Activated naive CD4-positive, alpha-beta T cell treated with Interleukin-2 at 50 U/mL for 16 hours (primary cell): ENCODE measurements at places on chromosomes 4 and X.

DNA sequence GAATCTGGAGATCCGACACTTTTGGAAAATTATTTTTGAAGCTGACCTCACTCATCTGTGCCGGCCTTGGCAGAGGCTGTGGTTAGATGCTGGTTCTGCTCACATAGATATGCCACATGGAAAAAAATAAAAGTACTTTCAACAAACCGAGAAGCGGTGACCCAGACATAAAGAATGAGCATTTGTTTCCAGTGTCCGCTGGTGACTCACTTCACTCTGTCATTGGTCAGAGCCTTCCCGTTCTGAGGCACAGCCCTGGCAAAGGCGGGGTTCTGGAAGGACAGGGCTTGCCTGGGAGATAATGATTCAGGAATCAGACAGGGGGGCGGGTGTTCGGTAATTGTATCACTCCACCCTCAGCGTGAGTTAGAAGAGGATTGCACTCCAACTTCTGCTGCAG is 172.4 kb upstream of the MXRA5 start:
- no peak for DNase-seq

DNA sequence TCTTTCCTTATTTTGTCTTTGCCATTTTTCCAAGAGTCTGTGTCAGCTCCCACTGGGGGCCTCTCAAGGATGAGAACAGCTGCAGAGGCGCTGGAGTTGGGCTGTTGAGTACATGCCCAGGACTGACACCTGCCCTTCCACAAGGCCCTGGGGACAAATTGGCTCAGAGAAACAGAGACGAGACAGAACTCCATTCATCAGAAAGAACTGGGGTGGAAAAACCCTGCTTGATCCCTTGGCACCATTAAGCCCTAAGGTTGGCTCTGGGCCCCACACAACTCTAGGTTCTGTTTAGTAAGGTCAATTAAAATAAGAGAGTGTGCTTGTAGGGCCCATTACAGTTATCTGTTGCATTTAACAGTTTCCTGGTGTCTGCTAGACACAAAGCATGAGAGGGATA is 63.6 kb downstream of the DCX start:
- DNase-seq, result no peak

GRCh38 chr4:946517-947471 is 14.5 kb downstream of the TMEM175 start:
- DNase-seq, result no peak

GRCh38 chr4:168931215-168931650 is 78.8 kb downstream of the CBR4 start:
- DNase-seq, result no peak

GRCh38 chr4:170047771-170048354 is 21.7 kb upstream of the MFAP3L start:
- peak; percentile 52 for DNase-seq

DNA sequence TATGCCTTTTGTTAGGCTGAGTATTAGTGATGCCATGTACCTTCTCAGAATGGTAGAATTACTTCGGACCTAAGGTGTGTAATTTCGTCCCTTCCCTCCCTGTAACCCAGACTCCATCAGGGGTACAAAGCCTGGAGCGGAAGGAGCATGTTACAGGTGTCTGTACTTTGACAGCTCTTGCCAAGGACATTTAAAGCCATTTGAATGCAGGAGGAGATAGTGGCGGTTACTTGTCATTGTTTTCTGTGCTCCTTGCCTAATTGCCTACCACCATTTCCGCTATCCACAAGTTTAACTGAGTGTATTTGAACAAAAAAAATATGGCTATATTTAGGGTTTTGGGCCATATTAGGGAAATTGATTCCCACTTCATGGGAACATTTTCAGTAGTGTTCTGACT is 1.8 kb downstream of the FNIP2 start:
- DNase-seq, result no peak

DNA sequence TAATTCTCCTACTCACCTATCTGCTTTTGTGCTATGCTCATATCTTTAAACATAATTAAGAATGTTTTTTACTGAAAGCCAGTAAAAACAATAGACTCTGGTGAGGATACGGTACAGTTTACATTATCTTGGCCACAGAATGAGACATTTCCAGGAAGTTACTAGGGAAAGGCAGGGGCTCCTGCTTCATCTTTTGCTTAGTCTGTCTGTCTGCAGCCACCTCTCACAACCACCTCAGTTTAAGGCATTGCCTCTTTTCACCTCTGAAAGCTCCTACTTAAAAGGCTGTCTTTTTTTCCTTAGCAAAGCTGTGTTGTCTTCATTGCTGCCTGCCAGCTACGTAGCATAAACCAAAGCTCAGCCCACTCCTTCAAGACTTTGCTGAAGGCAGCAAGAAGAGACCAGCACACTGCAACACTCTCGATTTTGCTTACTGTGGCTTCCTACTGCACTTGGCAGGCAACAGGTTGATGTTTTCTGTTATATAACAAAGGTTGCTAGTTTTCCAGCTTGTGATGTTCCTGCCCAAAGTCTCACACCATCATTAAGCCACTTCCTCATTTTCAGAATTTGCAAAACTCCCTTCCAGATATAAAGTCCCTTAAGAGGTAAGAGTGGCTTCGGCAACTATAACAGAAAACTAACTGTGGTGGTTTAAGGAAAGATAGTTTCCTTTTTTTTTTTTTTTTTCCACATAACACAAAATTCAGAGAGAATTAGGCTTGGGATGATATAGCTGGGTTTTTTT is 432.9 kb downstream of the GRXCR1 start:
- DNase-seq, result no peak

- DNase-seq, result no peak
These were observed 9.6 kb upstream of the EXOSC9 start for GRCh38 chr4:121791481-121791880.

DNA sequence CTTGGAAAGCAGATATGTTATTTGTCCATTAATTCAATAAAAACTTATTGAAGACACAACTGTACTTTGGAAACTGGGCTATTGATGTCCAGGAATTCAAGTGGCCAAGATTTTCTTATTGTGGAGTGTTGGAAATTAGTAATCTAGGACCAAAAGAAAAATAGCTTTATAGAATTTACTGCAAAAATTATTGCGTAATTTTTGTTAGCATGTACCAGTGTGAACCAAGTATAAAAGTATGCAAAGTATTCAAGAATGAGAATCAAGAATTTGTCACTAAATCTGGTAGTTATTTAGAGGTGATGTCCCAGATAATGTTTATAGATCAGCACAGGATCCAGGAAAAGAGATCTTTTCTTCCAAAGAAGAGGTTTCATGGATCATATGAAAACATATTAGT is 468.9 kb upstream of the CTSO start:
- no peak for DNase-seq

DNA sequence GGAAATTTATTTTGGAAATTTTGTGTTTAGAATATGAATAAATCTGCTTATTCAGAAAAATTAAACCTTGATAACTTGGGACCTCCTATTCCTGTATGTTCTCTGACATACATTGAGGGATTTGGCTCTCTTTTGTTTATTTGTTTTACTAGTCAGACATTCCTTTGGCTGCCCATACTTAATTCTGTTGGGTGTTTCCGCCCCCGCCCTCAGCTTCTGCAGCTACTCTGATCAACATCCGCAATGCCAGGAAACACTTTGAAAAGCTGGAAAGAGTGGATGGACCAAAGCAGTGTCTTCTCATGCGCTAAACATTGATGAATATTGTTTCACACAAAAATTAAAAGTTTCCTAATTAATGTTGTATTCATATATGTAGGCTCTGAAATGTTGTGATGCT is 40.5 kb downstream of the RRAGB start:
- DNase-seq, result no peak

DNA sequence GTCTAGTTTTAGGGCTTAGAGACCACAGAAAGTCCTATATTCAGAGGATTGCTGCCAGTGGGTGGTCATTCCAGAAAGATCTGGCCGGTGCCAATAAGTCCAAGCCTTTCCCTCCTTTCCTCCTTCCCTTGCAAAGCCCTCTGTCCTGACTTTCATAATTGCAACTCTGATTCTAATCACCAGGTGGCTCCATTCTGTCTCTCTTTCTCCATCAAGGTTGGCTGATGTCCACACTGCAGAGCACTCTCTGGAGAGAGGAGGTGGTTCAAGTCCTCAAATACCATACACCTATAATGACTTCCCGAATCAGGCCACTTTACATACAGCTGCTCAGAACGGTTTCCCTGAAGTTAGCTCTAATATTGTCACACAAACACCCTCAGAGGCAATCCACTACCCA is 22.4 kb upstream of the ARMCX4 start:
- no peak for DNase-seq

- DNase-seq, result no peak
These were observed 246.2 kb downstream of the ASMT start for GRCh38 chrX:1860936-1861594.

GRCh38 chrX:123215397-123216089 is 31.5 kb downstream of the GRIA3 start:
- DNase-seq, result no peak

GRCh38 chr4:99670409-99671073 is 12.9 kb upstream of the C4orf54 start:
- DNase-seq, result no peak

- no peak for DNase-seq
These were observed 16.1 kb upstream of the CXCR3 start for GRCh38 chrX:71634366-71634765.

- peak; percentile 68 for DNase-seq
These were observed 134.5 kb upstream of the KLF3 start for GRCh38 chr4:38529189-38530115.

GRCh38 chr4:54254915-54255246 is 25.8 kb downstream of the PDGFRA start:
- no peak for DNase-seq

DNA sequence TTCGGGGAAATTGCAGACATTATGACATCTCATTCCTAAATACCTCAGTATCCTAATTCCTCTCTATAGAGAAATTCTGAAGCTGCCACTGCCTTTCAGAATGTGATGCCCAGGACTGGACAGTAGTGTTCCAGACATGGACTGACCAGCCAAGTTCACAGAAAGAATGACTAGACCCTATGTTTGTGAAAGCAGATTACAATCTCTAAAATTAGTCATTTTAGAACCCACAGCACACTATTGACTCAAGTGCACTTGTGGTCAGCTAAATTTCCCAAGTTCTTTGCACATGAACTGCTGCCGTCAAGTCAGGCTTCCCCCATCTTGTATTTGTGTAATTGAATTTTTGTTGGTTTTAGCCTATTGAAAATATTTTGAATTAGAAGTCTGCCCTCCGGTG is 81.0 kb upstream of the ESX1 start:
- DNase-seq, result no peak

DNA sequence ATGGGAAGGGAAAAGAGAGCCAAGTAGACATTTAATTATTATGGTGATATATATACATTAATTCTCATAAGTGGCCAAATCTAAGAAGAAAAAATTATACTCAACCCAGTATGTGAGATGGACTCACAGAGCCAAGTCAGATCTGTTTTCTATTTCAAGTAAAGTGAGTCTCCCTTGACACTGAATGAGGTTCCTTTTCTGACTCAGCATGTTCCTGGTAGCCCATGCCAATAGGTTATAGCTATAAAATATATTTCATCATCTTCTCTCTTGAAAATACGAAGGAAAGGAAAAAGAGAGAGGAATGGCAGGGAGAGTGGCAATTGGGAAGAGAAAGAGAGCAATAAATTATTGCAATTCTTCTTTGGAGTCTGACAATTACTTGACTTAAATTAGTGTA is 68.8 kb upstream of the GRIA2 start:
- no peak for DNase-seq

GRCh38 chr4:52991472-52991871 is 129.4 kb downstream of the RASL11B start:
- DNase-seq, result no peak

- DNase-seq, result no peak
These were observed 1628.2 kb upstream of the ADGRL3 start for GRCh38 chr4:59571805-59572430.

DNA sequence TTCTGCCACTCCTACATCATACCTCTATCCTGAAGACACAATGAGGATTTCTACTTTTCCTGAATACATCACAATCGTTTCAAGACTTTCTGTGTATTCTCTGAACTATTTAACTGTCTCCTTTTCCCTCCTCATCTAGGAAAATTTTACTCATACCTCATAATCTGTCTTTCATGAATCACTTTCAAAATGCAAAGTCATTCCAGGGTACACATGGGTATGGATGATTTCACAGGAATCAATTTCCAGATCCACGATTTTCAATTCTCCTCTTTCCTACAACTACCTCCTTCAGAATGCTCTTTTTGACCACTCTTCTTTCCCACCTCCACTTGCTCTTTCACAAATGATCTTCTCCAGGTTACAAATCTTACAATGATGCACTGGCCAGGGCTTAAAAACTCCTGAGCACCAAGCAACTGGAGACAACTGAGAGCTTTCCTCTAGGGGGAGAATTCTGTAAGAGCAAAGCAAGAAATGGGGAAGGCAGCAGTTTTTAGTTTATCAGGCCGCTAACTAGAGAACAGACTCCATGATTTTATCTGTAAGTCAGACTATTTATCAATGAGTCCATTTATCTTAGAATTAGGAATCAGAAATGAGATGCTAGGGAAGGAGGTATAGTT is 116.4 kb downstream of the PPP3CA start:
- no peak for DNase-seq

- no peak for DNase-seq
These were observed 104.6 kb downstream of the TNIP2 start for GRCh38 chr4:2651546-2651945.

DNA sequence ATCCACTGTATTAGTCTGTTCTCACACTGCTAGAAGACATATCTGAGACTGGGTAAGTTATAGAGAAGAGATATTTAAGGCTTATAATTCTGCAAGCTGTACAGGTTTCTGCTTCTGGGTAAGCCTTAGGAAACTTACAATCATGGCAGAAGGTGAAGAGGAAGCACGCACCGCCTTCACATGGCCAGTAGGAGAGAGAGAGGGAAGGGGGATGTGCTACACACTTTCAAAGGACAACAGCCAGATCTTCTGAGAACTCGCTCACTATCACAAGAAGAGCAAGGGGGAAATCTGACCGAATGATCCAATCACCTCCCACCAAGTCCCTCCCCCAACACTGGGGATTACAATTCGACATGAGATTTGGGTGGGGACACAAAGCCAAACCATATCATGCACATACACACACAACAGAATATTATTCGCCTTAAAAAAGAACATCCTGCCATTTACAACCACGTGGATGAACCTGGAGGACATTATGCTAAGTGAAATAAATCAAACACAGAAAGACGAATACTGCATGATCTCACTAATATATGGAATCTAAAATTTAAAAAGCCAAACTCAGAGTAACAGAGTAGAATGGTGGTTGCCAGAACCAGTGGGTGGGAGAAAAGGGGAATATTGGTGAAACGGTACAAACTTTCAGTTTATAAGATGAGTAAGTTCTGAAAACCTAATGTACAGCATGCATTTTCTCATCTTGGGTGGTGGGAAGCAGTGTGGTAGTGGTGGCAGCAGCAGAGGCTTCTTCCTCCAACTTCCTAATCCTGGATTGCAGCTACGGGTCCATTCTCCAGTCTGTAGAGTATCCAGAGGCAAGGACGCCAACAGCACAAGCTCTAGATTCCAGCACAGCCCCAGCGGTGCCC is 12.8 kb downstream of the FRYL start:
- DNase-seq, result no peak

- no peak for DNase-seq
These were observed 35.9 kb downstream of the NAP1L5 start for GRCh38 chr4:88661739-88662138.

DNA sequence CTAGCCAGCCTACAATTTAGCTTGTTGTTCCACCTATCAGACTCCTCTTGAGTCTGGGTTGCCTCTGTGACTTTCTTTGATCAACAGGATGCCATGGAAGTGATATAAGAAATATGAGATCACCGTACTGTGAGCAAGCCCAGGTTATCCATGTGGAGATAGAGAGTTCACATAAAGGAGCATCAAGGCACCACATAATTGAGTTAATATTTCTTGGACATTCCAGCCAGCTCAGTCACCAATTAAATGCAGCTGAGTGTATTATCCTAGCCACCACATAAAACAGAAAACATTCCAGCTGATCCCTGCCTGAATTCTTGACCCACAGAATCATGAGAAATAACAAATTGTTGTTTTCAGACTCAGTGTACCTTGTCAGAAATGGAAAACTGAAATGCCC is 253.6 kb downstream of the PPP1R2C start:
- no peak for DNase-seq
